ENCODE measurements at places on chromosomes 6 and 20.

GRCh38 chr20:61760731-61761130 is 304.9 kb downstream of the TAF4 start:
- no peak for DNase-seq

- DNase-seq, result no peak
Observed at GRCh38 chr6:14719270-14719669, 526.6 kb upstream of the JARID2 start.

GRCh38 chr6:169803816-169804340 is 52.5 kb downstream of the ERMARD start:
- no peak for DNase-seq

DNA sequence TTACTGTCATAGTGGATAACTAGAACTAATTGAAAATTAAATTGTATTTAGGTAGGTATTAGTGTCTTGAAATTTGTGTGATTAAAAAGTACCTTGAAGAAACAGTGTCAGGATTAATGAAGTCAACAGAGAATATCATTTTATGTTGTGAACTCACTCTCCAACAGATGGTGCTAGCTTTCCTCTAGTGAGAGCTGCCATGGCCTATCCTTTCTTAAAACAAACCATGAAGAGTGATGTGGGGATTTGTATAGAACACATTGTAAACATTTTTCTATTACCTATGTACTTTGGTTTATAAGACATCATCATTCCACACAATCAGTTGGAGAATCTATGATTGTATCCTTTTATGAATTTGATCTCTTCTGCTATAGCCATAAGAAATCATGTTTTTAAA is 4.8 kb upstream of the SRSF12 start:
- DNase-seq, result no peak

DNA sequence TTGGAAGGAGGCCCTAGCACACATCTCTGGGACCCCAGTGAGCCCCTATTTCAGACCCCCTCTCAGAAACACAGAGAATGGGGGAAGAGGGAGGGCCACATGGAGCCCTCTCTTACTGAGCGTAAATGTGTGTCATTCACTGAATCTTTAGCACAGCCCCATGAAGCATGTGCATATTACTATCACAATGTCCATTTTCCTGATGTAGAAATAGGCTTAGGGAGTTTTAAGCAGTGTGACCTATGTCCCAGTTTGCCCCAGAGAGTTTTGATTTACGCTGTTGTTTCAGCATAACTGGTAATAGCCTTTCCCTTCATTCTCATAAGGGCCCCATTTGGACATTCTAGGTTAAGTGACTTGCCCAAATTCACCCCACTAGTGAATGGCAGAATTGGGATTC is 25.0 kb upstream of the TCP11 start:
- no peak for DNase-seq

- no peak for DNase-seq
Observed at GRCh38 chr20:39291301-39291700, 329.2 kb downstream of the DHX35 start.

- no peak for DNase-seq
Observed at GRCh38 chr6:106844930-106845329, 129.6 kb downstream of the CD24 start.
